CD4-positive, alpha-beta T cell (primary cell): ENCODE measurements at places on chromosomes 1 and 21.
A peak's percentile ranks its signal among the peaks of the same experiment; 100 is the strongest.

DNA sequence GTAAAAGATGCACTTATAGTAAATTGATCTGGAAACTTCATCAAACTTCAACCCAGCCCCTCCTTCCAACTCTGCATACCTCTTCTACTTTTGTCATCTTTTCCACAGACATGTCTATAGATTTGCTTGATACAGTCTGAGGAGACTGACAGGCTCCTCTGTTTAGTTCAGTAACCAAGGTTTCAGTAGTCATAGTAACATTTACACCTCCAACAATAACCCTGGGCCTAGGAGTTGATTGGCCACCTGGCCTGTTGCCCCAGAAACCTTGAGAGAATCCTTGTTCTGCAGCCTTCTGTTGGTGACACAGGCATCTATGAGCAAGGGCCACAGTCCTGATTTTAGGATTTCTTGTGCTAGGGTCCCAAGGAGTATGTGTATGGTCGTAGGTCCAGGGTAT lies at the start of gene CFAP141:
Gene CFAP141, minus strand, starts transcription at position 138 of the 400 bp plus-strand sequence. Its CDS starts 26 bp downstream, at position 112.
- DNase-seq: no peak

- DNase-seq: no peak
These were observed 5.9 kb downstream of the ANKRD13C start for GRCh38 chr1:70348399-70349165.

DNA sequence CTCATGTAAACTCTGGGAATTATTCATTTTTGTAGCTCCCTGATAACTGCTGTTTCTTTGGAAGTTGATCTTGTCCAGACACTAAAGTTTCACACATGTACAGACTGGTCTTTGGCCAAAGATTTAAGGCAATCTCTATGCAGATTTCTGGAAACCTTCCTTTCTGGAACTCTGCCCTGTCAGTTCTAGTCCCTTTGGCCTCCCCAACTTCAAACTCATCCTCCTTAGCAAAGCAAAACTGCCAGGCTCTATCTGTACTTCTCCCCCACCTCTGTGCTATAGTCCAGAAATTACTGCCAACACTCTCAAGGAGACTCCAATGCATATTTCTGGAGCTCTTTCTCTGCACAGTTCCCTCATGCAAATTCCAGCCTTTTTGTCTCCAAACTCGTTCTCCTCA lies 36.5 kb downstream of the C1orf198 start:
- no peak for DNase-seq

GRCh38 chr1:58162952-58163550 lies 383.5 kb downstream of the OMA1 start:
- DNase-seq: no peak

GRCh38 chr1:52041551-52042185 lies 8.1 kb upstream of the KTI12 start:
- no peak for DNase-seq

DNA sequence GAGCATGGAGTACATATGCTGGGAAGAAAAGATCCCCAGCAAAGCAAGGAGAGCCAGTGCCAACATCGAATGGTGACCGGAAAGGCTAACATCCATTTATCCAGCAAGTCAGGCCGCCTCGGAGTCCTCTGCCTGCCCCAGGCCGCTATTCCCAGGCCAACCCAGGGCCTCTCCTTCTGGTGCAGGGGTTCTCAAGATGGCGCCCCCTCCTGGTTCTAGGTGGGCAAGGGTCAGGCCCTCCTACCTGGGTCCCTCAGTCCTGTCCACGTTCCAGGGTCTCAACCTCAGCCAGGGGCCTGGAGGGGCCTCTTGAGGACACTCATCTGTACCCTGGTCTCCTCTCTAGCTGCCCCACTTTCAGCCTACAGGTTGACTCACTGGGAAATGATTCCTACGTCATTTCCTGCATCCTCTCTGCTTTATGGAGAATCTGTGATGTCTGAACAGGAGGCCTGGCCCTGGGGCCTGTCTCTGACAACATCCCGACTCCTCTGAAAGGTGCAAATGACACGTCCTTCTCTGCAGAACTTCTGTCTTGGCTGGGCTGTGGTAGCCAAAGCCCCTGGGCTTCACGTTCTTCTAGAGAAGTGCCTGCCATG lies 145.3 kb downstream of the PSMG1 start:
- no peak for DNase-seq

GRCh38 chr1:13628711-13629110 lies 45.1 kb downstream of the PDPN start:
- DNase-seq: no peak

DNA sequence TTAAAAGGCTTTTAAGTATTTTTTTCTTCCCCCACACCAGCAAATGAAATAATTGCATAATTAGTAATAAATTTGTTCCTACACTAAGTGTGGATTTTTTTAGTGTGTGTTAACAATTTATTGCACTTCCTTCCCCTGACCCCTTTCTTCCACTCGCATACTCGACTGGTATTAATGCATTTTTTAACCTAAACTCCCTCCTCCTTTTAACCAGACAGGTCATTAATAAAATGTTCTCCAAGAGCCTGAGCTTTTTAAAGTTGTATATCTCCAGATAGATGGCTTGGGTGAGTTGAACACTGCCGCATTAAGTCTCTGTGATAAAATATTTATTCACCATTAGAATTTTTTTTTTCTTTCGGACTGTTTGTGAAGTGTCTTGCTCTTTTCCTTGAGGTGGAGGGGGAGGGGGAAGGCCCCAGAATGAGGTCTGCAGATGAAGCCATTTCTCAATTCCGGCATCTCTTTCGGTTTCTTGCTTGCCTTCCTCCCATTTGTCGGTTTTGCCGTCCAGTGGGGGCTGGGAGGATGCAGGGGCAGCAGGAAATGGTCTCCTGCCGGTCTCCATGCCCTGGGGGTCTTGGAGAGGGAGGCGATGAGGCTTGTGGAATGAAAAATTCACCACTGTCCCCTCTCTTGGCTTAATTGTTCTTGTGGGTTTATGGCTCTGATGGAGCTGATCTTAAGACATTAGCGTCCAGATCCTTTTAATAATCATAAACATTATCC lies 64.1 kb upstream of the ACTL8 start:
- DNase-seq: no peak

- peak; percentile 14 for DNase-seq
These were observed 40.9 kb upstream of the ZBTB18 start for GRCh38 chr1:244010191-244010590.

DNA sequence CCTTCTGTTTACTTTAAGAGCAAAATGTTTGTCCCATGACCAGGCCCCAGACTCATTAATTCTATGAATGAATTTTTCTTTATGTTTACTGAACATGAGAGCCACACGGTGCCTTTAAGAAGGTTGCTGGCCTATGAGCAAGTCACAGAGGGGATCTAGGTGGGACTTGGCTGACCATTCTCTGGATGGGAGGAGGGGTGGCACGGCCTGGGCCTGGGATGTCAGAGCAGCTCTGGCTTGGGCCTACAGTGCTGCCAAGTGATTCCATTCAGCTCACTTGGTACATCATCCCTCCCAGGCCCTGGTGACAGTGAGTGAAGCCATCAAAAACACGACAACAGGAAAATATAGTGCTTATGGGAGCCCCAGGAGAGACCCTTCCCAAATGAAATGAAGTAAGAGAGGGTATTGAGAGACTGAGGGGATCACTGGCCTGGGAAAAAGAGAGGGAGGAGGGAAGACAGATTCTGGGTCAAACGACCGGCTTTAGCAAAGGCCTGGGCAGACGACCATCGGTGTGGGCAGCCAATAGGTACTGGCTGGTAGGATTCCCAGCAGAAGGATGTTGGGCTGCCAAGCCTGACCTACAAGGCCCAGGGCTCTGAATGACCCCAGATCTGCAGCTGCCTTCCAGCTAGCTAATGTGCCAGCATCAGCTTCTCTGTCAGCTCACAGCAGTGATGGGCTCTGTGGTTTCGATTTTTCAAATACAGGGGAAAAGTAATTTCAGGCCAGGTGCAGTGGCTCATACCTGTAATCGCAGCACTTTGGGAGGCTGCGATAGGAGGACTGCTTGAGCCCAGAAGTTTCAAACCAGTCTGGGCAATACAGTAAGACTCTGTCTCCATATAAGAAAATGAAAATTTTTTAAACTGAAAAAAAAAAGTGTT lies 3.3 kb downstream of the TMEM53 start:
- no peak for DNase-seq

DNA sequence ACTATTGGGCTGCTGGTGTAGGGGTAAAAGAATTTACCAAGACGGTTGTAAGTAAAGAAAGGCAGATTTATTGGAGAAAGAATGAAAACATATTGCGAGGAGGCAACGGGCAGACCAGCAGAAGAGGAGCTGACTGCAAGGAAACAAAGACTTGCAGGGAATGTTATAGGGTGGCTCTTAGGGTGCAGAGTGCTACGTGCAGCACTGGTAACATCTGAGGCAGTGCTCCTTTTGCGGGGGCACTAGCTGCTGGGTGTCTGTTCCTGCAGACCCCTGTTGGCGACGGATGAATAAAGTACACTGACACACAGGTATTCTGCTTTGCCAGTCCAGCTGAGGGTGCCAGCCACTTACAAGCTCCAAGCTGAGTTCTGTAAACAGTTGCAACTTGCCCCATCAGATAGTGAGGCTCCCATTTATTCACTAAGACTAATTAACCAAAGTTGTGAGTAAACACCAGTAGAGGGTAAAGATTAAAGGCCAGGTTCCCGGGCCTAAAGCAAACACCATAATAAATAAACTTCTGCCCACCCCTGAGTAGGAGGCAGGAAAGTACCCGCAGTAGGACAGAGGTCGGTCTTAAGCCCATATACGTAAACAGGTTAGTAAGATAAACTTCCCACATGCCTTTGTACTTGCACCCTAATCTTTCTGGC lies 140.2 kb upstream of the KCNK1 start:
- DNase-seq: no peak

DNA sequence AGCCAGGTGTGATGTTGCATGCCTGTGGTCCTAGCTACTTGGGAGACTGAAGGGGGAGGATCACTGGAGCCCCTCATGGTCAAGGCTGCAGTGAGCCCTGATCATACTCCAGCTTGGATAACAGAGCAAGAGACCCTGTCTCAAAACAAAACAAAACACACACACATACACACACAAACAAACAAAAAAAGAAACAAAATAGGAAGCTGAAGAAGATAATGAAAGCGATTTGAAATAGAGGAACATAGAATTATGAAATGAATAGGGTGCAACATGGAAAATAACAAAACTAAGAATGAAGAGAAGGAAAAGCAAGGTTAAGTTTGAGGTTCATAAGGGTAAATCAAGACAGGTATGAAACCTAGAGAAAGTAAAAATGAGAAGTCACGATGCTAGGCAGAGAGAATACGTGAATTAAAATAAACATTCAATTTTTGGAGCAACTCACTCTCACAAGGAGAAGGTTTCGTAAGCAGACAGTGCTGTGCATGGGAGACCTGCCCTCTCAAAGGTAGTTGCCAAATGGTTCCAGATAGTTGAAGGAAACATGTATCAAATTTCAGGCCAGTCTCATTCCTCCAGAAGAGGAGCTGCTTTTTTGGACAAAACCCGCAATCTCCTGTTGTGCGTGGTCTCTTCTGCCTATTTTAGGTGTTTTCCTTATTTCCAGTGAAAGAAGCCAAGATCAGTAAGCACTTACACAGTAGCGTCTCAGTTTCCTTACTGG lies 3.3 kb downstream of the CD46 start:
- no peak for DNase-seq

GRCh38 chr1:21517161-21517589 lies 8.0 kb downstream of the ALPL start:
- no peak for DNase-seq

DNA sequence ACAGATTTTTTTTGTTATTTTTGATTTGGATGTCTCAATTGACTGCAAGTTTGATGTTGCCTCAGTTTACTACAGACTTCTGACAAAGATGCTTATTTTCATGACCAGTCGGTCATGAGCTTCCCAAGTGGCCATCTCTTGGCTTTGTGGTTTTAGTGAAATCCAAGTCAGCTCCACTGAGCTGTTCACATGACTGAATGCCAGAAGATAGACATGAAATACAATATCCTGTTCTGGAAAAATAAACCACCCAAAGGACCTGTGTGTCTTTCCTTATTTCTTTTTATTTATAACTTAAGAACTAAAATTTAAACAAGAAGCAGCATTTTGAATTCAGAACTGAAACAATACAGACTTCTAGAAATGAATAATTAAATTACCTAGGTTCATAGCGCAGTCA lies 89.3 kb downstream of the HMCN1 start:
- no peak for DNase-seq

DNA sequence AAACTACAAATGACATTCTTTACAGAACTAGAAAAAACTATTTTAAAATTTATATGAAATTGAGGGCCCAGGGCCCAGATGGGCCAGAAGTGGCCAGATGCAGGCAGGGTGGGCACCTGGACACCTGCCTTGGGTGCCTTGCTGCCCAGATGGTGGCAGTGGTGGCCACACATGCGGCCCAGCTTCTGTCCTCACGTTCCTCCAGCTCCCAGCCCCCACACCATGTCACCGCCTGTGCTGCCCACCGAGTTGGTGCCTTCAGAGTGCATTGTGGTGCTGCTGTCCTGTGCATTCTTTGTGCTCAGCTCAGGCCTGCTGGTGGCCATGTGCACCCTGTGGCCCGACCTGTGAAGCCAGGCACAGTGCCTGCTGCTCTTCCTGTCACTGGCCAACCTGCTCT lies 216.8 kb upstream of the CXADR start:
- DNase-seq: no peak

DNA sequence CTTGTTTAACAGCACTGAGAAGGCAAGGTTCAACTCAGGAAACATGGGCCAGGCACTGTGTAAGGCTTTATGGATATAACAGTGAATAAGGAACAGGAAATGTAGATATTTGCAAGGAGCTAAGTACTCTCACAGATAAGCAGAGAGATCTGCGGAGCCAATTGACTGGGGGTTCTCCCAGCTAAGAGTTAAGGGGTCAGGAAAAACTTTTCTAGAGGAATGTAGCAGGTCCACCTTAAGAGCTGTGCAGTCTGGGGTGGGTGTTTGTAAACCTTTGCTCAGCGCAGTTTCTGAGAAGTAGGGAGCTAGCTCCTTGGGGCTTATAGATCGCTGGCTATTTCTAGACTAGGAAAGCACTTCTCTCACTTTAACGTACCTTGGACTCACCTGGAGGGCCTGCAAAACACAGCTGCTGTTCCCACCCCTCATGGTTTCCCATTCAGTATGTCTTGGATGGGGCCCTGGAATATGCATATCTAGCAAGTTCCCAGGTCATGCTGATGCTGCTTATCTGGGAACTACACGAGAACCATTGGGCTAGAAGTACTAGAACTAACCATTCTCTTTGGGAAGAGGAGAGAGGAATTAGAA lies 51.7 kb downstream of the TLCD4 start:
- no peak for DNase-seq

GRCh38 chr1:31390071-31390470 lies 17.2 kb upstream of the FABP3 start:
- DNase-seq: no peak

GRCh38 chr1:151692226-151692625 lies 24.4 kb downstream of the CELF3 start:
- DNase-seq: no peak
